SJCRH30 (cell line): ENCODE measurements at places on chromosomes 7 and 10. TPM values are rescaled to one million over a fixed set of nuclear protein-coding genes. Genes with fewer than 3 reads are reported as not detected.

DNA sequence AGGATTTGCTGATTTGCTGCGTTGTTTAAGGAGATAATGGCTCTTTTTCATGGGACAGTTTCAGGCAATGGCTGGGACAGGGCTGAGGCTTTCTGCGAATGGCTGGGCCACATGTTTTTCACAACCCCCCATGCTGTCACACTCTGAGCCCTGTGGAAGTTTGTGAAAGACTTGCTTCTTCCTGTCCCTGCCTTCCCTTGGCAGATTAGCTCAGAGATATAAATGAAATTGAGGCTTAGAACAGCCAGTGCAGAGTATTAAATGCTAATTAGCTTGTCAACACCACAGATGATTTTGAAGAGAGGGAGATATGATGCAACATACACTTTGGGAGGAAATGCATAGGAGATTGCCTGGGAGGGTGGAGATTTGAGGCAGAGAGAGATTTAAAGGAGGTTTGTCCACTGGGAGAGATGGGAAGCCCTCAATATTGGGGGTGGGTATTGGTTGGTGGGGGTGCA lies 232.0 kb downstream of the SH2D4B start:
- H3K27ac ChIP-seq, result no peak overlapping the region
- no peaks in the 10 kb centered on the region for H3K27me3 ChIP-seq
- no peaks in the 10 kb centered on the region for H3K4me1 ChIP-seq
- H3K36me3 ChIP-seq, result no peaks in the 10 kb centered on the region

DNA sequence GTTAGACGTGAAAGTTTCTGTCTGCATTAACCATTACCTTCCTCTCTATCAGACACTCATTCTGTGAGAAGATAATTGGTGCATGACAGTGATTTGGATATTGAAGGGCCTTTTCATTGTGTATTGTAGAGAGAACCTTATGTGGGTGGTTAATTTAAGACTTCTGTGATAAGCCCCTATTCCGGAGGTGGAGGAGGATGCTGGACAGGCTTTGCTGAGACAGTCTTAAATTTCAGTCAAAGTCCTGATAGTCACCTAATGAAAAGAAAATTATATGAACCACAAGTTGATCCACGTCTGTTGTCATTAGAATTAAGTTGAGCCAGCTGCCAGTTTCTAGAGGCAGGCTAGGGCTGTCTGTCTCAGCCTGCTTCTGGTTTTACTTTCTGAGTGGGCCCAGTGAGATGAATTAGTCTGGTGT lies 62.9 kb downstream of the CELF2 start:
- H3K4me1 ChIP-seq, result peaks cover 21% of the 10 kb centered on the region
- no peaks in the 10 kb centered on the region for H3K27me3 ChIP-seq
- H3K36me3 ChIP-seq, result no peaks in the 10 kb centered on the region; the same call in 1 of the 2 replicates
- DNase-seq, result peak; percentile 43

- no peak overlapping the region for H3K27ac ChIP-seq
- H3K4me1 ChIP-seq, result no peaks in the 10 kb centered on the region
- DNase-seq, result no peak
- H3K27me3 ChIP-seq, result no peaks in the 10 kb centered on the region
Measured at GRCh38 chr10:95941115-95941514, 33.3 kb downstream of the CC2D2B start.

GRCh38 chr10:129865960-129866359 lies 98.1 kb downstream of the EBF3 start:
- H3K36me3 ChIP-seq, result no peaks in the 10 kb centered on the region; the same call in 1 of the 2 replicates
- no peak overlapping the region for H3K4me3 ChIP-seq
- no peak overlapping the region for H3K27ac ChIP-seq

- H3K27me3 ChIP-seq, result peaks cover 2% of the 10 kb centered on the region
- no peak overlapping the region for H3K4me3 ChIP-seq
- no peaks in the 10 kb centered on the region for H3K36me3 ChIP-seq
- no peak for DNase-seq
- H3K27ac ChIP-seq, result no peak overlapping the region
Measured at GRCh38 chr10:23015021-23015707, 80.2 kb upstream of the MSRB2 start.

- peaks cover 12% of the 10 kb centered on the region for H3K36me3 ChIP-seq
- H3K27me3 ChIP-seq, result no peaks in the 10 kb centered on the region
- peaks cover 34% of the 10 kb centered on the region for H3K4me1 ChIP-seq
- H3K27ac ChIP-seq, result peak overlapping the region; percentile 99
- DNase-seq, result peak; percentile 24
Measured at GRCh38 chr7:157397036-157397720, 60.4 kb downstream of the DNAJB6 start.

GRCh38 chr10:104223304-104223703 lies 8.9 kb downstream of the CFAP43 start:
- no peaks in the 10 kb centered on the region; the same call in 1 of the 2 replicates for H3K27me3 ChIP-seq
- no peak for DNase-seq
- no peak overlapping the region for H3K4me3 ChIP-seq
- peaks cover 16% of the 10 kb centered on the region for H3K4me1 ChIP-seq
- no peaks in the 10 kb centered on the region for H3K36me3 ChIP-seq

GRCh38 chr10:5684971-5685763 lies 529 bp downstream of the TASOR2 start:
- H3K4me3 ChIP-seq, result peak overlapping the region; percentile 96
- 0 out of 2 replicates have a peak, but pooled peaks cover 2% of the 10 kb centered on the region for H3K4me1 ChIP-seq
- no peaks in the 10 kb centered on the region for H3K27me3 ChIP-seq
- H3K27ac ChIP-seq, result peak overlapping the region; percentile 75
- no peaks in the 10 kb centered on the region for H3K36me3 ChIP-seq

DNA sequence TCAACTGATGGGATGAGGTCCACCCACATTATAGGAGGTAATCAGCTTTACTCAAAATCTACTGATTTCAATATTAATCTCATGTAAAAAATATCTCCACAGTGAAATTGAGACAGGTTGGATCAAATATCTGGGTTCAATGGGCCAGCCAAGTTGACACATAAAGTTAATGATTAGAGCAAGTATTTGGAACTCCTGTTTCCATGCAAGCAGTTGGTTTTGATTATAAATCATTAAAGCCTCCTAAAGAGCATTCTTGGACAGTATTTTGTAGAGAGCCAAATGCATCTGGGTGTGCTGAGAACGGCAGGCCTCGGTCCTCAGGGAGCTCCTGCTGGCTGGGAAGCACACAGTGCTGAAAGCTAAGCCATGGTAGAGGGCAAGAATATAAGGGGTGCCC lies 126.9 kb upstream of the BTBD16 start:
- H3K27me3 ChIP-seq, result no peaks in the 10 kb centered on the region
- no peak overlapping the region for H3K4me3 ChIP-seq
- H3K27ac ChIP-seq, result no peak overlapping the region
- peaks cover 10% of the 10 kb centered on the region for H3K36me3 ChIP-seq
- DNase-seq, result no peak

GRCh38 chr7:116499168-116500077 lies at the start of gene CAV2:
CAV2 (plus strand) TSS chr7:116499738; CDS start chr7:116499782, 44 bp downstream.
- peak within 1 kb of the TSS; percentile 67 for H3K27ac ChIP-seq
- no peaks in the 10 kb centered on the region for H3K36me3 ChIP-seq
- peak within 1 kb of the TSS; percentile 93 for H3K4me3 ChIP-seq
- peaks cover 6% of the 10 kb centered on the region; the same call in 1 of the 2 replicates for H3K4me1 ChIP-seq
- H3K27me3 ChIP-seq, result no peaks in the 10 kb centered on the region
- DNase-seq, result peak; percentile 82

GRCh38 chr10:71533936-71534335 lies 137.2 kb downstream of the CDH23 start:
- no peak for DNase-seq
- no peak overlapping the region for H3K27ac ChIP-seq
- no peaks in the 10 kb centered on the region for H3K27me3 ChIP-seq

- no peaks in the 10 kb centered on the region for H3K4me1 ChIP-seq
- no peaks in the 10 kb centered on the region for H3K36me3 ChIP-seq
- peaks cover 5% of the 10 kb centered on the region for H3K27me3 ChIP-seq
- no peak overlapping the region for H3K27ac ChIP-seq
Measured at GRCh38 chr7:31443457-31443856, 70.4 kb upstream of the ITPRID1 start.

- H3K27me3 ChIP-seq, result no peaks in the 10 kb centered on the region
- no peak overlapping the region for H3K4me3 ChIP-seq
- peaks cover 14% of the 10 kb centered on the region for H3K36me3 ChIP-seq
- no peak for DNase-seq
Measured at GRCh38 chr10:51694086-51694768, 5.2 kb downstream of the CSTF2T start.

GRCh38 chr7:136997735-136998134 lies 129.3 kb downstream of the CHRM2 start:
- H3K36me3 ChIP-seq, result no peaks in the 10 kb centered on the region
- no peaks in the 10 kb centered on the region for H3K27me3 ChIP-seq
- no peaks in the 10 kb centered on the region for H3K4me1 ChIP-seq
- no peak for DNase-seq
- no peak overlapping the region for H3K27ac ChIP-seq

- DNase-seq, result no peak
- no peak overlapping the region for H3K4me3 ChIP-seq
- no peaks in the 10 kb centered on the region for H3K36me3 ChIP-seq
- H3K4me1 ChIP-seq, result peaks cover 5% of the 10 kb centered on the region
- no peak overlapping the region for H3K27ac ChIP-seq
- H3K27me3 ChIP-seq, result no peaks in the 10 kb centered on the region
Measured at GRCh38 chr7:116468534-116468933, 31.0 kb upstream of the CAV2 start.

DNA sequence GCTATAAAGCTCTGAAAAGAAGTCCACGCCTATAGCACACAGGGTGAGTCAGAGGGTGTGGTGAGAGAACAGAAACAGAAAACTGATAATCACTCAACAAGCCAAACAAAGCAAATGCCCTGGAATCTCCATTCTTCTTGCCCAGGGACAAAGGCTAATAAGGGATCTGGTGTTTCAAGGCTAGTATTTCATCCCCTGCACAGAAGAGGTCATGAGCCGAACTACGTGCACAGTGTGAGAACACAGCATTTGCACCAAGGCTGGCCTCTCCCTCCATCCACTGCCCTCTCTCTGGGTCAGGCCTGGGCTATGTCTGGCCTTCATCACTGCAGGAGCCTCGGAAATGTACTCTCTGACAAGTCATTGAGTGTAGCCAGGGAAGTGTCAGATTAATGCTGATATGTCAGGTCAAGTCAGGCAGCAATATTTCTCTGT lies 42.7 kb downstream of the PRR15 start:
- H3K27ac ChIP-seq, result no peak overlapping the region
- no peaks in the 10 kb centered on the region; the same call in 1 of the 2 replicates for H3K27me3 ChIP-seq
- H3K36me3 ChIP-seq, result no peaks in the 10 kb centered on the region

GRCh38 chr7:121002757-121003200 lies 14.3 kb downstream of the CPED1 start:
- H3K36me3 ChIP-seq, result no peaks in the 10 kb centered on the region
- no peak overlapping the region for H3K27ac ChIP-seq
- DNase-seq, result no peak

DNA sequence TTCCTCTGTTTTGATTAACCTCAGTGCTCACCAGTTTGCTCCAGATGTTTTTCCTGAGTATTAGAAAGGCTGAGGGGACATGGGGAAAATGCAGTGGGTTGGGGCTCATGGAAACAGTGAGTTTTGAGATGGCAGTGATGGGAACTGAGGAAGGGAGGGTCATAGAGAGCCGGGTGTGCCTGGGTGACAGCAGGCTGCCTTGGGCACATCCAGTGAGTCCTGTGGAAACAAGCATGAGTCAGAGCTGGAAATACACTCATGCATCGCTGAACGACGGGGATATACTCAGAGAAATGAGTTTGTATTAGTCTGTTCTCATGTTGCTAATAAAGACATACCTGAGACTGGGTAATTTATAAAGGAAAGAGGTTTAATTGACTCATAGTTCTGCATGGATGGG lies 202.2 kb downstream of the TMEM178B start:
- no peak overlapping the region for H3K27ac ChIP-seq
- no peak overlapping the region for H3K4me3 ChIP-seq
- DNase-seq, result no peak
- no peaks in the 10 kb centered on the region for H3K4me1 ChIP-seq

Gene TEX47
- total RNA-seq, result not detected in 2 replicates

Gene ASIC3
- 1.3 and 1.5 TPM in 2 replicates for total RNA-seq

Gene RASA4B
- 1.5 and 2.5 TPM in 2 replicates for total RNA-seq

Gene GRID2IP
- total RNA-seq, result 0.12 and 0.20 TPM in 2 replicates
